Activated CD4-positive, alpha-beta T cell treated with anti-CD3 and anti-CD28 coated beads, Interleukin-2, Interleukin-4, amounts not matched to agents 100 ng/mL and 50 ng/mL, durations not matched to agents 16 hours and 8 hours (primary cell): ENCODE measurements at places on chromosomes 7 and 10.

GRCh38 chr10:86170255-86171108, 196.1 kb downstream of the GRID1 start:
- no peak for DNase-seq

DNA sequence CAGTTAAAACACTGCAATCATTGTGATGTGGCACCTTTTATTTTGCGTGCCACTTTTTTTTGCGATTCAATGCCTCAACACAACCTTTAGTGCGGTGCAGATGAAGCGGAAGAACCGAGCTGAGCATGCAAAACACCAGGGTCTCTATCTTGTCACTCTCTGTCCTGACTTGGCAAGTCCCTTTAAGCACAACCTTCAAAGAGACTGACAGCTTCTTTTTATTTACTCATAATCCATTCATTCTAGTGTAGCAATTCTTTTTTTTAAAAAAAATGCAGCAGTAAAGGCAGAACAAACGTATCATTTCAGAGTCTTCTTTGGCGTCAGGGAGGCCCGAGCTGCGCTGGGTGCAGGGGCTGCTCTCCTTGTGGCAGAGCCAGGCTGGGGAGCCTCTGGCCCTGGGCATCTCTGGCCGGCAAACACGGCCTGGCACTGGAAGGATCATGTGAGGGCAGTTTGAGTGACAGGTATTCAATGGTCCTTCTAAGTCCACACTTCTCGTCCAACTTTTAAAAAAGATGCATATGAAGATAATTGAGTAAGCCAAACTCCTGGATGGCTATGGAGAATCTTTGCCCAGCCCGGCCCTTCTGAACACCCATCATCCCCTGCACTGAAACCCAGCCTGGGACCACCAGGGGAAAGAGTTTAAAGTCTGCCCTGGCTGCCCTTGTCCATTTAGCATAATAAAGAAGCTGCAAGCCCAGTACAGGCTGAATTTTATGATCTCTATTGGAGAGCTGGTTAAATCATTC, 3.9 kb downstream of the PTF1A start:
- no peak for DNase-seq

DNA sequence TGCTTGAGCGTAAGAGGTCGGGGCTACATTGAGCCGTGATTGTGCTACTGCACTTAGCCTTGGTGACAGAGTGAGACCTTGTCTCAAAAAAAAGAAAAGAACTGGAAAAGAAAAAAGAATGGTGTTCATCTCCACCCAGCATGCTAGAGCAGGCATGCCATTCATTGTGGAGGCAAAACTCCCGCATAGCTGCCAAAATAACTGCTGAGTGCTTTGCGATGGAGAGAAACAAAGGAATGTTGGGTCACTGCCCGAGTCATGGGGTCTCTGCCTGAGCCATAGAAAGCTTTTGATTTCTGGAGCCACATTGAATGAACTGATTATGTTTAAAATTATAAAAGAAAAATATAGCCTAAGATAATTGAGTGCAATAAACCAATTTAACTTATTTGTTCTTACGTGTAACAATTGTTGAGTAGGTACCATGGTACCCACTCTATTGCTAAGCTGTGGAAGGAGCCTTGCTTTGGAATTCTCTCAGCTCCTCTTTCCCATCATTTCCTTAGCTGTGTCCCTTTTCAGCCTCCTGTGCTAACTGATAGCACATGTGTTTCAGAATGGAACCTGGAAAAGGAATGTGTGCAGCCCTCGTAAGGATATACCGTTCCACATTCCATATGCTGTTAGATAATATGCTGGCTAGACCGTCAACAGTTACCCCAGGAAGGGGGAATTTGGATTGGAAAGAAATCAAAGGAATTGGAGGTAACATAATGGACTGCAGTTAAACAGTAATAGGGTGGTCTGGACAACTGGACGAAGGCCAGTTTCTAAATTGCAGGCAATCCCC, 99.0 kb downstream of the KIAA1217 start:
- DNase-seq: no peak

DNA sequence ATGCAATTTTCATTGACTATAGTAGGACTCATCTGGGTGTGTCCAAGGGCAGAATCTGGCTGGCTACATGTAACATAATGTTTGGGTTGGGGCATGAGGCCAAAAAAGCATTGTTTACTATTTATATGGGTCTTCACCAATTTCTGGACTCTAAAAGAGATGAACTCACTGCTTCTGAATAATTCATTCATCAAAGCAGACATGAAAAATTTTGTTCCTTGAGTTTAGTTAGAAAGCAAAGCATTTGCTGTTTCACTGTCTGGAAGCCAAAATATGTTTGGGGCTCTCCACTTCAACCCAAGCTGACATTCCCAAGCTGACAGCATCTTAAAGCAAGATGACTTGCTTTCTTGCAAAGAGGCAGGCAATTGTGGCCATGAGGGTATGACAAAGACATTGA, 670.6 kb downstream of the SUGCT start:
- no peak for DNase-seq

DNA sequence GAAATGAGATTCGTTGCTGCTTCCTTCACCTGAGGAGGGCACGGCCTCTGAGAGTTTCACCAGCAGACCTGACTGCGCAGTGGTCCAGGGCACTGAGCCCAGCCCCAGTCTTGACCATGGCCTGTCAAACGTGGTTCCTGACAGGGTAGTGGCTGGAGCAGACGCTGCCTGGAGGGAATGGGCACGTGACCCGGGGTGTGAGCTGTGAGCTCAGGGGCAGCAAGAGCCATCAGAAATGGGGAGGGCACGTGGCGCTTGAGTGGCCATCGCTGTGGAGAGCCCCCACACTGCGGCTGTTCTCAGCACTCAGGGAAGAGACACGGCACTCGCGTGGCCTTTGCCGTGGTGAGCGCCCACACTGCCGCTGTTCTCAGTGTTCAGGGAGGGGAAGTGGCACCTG, 12.0 kb downstream of the FAM20C start:
- DNase-seq: no peak

GRCh38 chr7:15571301-15571878, 9.6 kb upstream of the AGMO start:
- DNase-seq: no peak
